ENCODE measurements at places on chromosomes 13 and 19. TPM values are rescaled to one million over a fixed set of nuclear protein-coding genes. Genes with fewer than 3 reads are reported as not detected.

The CACNA1A gene
- 0.14 TPM for total RNA-seq

The TRPC4 gene
- total RNA-seq, result not detected

The ZNF763 gene
- total RNA-seq, result 1.3 TPM

The IRGC gene
- not detected for total RNA-seq

The ADGRE3 gene
- not detected for total RNA-seq

The C1QTNF9 gene
- total RNA-seq, result not detected

The FAM83E gene
- total RNA-seq, result 0.57 TPM

The CGB2 gene
- not detected for total RNA-seq

The TNFSF9 gene
- total RNA-seq, result 0.40 TPM

The PLVAP gene
- total RNA-seq, result 3.6 TPM

The DHRS12 gene
- 3.1 TPM for total RNA-seq

The PDX1 gene
- total RNA-seq, result not detected

The TGDS gene
- total RNA-seq, result 19.5 TPM

The CEACAM3 gene
- not detected for total RNA-seq

The NAT14 gene
- total RNA-seq, result 8.9 TPM

The CHMP2A gene
- total RNA-seq, result 60.3 TPM

The ODAD3 gene
- total RNA-seq, result 0.50 TPM

The OLFM2 gene
- 0.14 TPM for total RNA-seq

The ATP4B gene
- not detected for total RNA-seq

The CYP2A7 gene
- not detected for total RNA-seq

The SHD gene
- not detected for total RNA-seq

The LILRA1 gene
- total RNA-seq, result not detected

The MIDN gene
- total RNA-seq, result 20.2 TPM

The PSG1 gene
- total RNA-seq, result not detected

The ZNF440 gene
- 12.4 TPM for total RNA-seq

The ZNF211 gene
- 5.8 TPM for total RNA-seq

The RGCC gene
- total RNA-seq, result 23.0 TPM

The CYP4F11 gene
- not detected for total RNA-seq

The PNMA8B gene
- total RNA-seq, result 0.14 TPM

The FXYD7 gene
- total RNA-seq, result not detected

The LRRC63 gene
- not detected for total RNA-seq

The ADAMTSL5 gene
- 0.53 TPM for total RNA-seq

The IGFL1 gene
- total RNA-seq, result not detected

The CBLC gene
- not detected for total RNA-seq

The AZU1 gene
- not detected for total RNA-seq

The TTC9B gene
- not detected for total RNA-seq

The PRODH2 gene
- total RNA-seq, result not detected

The TMEM143 gene
- 5.0 TPM for total RNA-seq

The ZNF576 gene
- total RNA-seq, result 9.3 TPM
